ENCODE measurements at places on chromosomes 7 and 10.

GRCh38 chr7:36653663-36654355 is 70.5 kb downstream of the AOAH start:
- no peak for DNase-seq

- no peak for DNase-seq
These were observed 94.1 kb downstream of the SORCS3 start for GRCh38 chr10:104735036-104735756.

DNA sequence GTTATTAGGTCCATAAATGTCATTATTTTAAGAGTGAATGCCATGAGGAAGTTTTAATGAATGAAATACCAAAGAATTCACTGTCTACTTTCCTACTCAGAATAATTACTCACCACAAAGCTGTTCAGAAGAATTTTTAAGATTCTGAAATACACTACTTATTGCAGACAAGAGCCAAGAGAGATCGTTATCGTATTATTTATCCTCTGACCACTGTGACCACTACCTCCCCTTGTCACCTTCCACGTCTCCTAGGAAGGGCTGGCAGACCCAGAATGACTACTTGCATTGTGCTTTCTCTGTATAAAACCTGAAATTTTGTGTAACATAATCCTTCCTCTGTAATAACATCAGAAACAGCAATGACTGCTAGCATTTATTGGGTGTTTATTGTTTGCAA is 81.9 kb downstream of the ABCB5 start:
- DNase-seq: no peak

DNA sequence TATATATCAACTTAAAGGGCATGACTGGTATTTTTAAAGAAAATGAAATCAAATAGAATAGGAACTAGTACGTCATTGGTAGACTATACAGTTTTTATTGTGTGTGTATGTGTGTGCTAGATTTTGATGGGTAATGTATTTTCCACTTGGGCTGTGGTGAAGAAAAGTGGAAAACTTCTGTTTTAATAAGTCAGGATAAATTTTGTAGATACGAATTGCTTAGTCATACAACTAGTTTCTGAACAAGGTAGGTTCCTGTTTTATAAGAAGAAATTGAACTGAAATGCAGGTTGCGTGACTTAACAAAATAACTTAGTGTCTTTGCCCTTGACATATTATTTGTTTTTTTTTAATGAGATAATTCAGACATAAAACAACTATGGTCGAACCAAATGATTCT is 24.3 kb downstream of the UBN2 start:
- no peak for DNase-seq

Measured in activated CD4-positive, CD25-positive, alpha-beta regulatory T cell (primary cell).